OCI-LY7 (cell line): ENCODE measurements at places on chromosomes 6 and 20.

- peak; percentile 12 for DNase-seq
Observed at GRCh38 chr20:47708140-47708807, 77.0 kb downstream of the SULF2 start.

- DNase-seq, result no peak
Observed at GRCh38 chr6:6386010-6386409, 65.5 kb upstream of the F13A1 start.

GRCh38 chr6:111979633-111980032 is 74.3 kb upstream of the CCN6 start:
- DNase-seq, result no peak

GRCh38 chr6:27894839-27895762 is 17.1 kb downstream of the OR2B2 start:
- DNase-seq, result peak; percentile 91
